Activated CD4-positive, alpha-beta T cell treated with anti-CD3 and anti-CD28 coated beads, Interleukin-2, amount 10 ng/mL, durations not matched to agents 7 days and 5 days (primary cell): ENCODE measurements at places on chromosomes 12 and 14. TPM values are rescaled to one million over a fixed set of nuclear protein-coding genes. Genes with fewer than 3 reads are reported as not detected.

The SART3 gene
- total RNA-seq = 72.6 TPM

The HOXC12 gene
- not detected for total RNA-seq

DNA sequence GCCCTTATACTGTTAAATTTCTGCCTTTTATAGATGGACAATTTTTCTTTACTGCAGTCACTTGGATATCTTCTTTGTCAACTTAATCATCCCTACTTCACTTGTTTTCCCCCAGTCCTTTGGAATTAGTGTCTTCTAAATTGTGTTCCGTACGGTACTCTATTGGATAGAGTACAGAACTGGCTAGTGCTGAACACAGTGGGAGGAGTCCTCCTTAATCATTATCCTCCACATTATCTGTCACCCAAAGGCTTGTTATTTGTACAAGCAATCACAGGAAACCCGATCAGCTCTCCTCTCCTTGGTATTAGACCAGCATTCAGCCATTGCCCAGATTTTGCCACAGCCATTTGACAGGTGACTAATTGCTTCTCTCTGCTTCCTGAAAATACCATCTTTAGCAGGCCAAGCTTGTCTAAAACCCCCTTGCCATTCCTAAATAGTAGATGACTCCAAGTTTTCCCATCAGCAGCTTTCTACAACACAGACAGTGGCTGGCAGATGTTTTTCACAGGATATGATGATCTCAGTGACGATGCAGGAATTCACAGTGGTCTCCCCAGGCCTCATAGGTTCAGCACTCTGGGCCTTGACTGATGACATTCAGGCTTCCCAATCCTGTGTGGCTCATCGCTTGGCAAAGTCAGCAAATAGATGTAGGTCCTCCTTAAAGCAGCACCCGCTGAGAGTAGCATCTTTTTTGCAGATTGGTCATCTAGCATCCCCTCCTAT is 216.0 kb upstream of the RGS6 start:
- H3K36me3 ChIP-seq = peaks cover 27% of the 10 kb centered on the region
- no peaks in the 10 kb centered on the region for H3K27me3 ChIP-seq
- no peak overlapping the region for H3K27ac ChIP-seq
- no peak for DNase-seq
- H3K4me1 ChIP-seq = peaks cover 14% of the 10 kb centered on the region

- H3K4me3 ChIP-seq = peak overlapping the region; percentile 100
- H3K36me3 ChIP-seq = peaks cover 37% of the 10 kb centered on the region
- H3K4me1 ChIP-seq = peaks cover 32% of the 10 kb centered on the region
- peak; percentile 26 for DNase-seq
- H3K27me3 ChIP-seq = peaks cover 2% of the 10 kb centered on the region
These were observed 707 bp downstream of the G2E3 start for GRCh38 chr14:30559638-30560091.

- DNase-seq = peak; percentile 87
- H3K27ac ChIP-seq = peak overlapping the region; percentile 95
- no peaks in the 10 kb centered on the region for H3K27me3 ChIP-seq
- peak overlapping the region; percentile 63 for H3K4me3 ChIP-seq
- peaks cover 68% of the 10 kb centered on the region for H3K4me1 ChIP-seq
- peaks cover 31% of the 10 kb centered on the region for H3K36me3 ChIP-seq
These were observed 340.1 kb downstream of the BCL11B start for GRCh38 chr14:98931911-98932310.

GRCh38 chr14:101226603-101227425 is 323.3 kb upstream of the RTL1 start:
- H3K4me3 ChIP-seq = no peak overlapping the region
- H3K36me3 ChIP-seq = no peaks in the 10 kb centered on the region
- no peak overlapping the region for H3K27ac ChIP-seq
- DNase-seq = no peak
- H3K27me3 ChIP-seq = no peaks in the 10 kb centered on the region
- no peaks in the 10 kb centered on the region for H3K4me1 ChIP-seq

GRCh38 chr14:20438664-20439063 is 2.7 kb upstream of the KLHL33 start:
- H3K36me3 ChIP-seq = peaks cover 6% of the 10 kb centered on the region
- H3K27ac ChIP-seq = no peak overlapping the region

- no peaks in the 10 kb centered on the region for H3K36me3 ChIP-seq
- H3K4me1 ChIP-seq = peaks cover 9% of the 10 kb centered on the region
- peaks cover 47% of the 10 kb centered on the region for H3K27me3 ChIP-seq
- peak within 1 kb of the TSS; percentile 60 for H3K4me3 ChIP-seq
- H3K27ac ChIP-seq = no peak within 1 kb of the TSS
These were observed at the start of gene PKP2 for GRCh38 chr12:32896432-32897280. Gene PKP2, minus strand, starts transcription at chr12:32896777. Its CDS starts 46 bp downstream, at chr12:32896731.

DNA sequence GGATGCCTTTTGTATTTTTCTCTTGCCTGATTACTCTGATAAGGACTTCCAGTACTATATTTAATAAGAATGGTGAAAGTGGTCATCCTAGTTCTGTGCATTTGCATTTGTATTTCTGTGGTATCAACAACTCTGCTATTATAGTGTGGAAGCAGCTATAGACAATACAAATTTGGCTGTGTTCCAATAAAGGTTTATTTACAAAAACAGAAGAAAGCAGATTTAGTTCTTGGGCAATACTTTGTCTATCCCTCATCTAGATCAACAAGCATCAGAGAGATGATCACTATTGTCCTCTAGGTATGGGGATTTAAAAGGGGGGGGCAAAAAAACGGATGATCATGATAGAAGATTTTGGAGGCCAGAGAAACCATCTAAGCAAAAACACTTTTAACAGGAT is 19.1 kb upstream of the BTG1 start:
- H3K4me1 ChIP-seq = peaks cover 8% of the 10 kb centered on the region
- no peaks in the 10 kb centered on the region for H3K27me3 ChIP-seq
- H3K4me3 ChIP-seq = no peak overlapping the region
- H3K36me3 ChIP-seq = peaks cover 4% of the 10 kb centered on the region

DNA sequence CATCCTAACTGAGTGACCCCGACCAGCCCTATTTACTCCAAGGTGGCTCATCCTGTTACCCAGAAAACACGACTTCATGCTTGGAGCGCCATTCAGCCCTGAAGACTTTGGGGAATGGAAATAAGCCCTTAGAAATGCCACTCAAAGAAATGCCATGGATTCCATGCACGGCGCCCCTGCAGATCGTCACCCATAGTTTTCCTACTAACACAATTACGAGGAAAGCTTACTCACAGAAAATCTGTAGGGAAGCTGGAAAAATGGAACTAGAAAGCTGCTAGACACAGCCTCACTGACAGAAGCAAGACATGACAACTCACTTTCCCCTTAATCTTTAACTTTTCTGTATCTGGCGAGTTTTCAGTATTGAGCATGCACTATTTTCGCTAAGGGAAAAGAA is 19.5 kb downstream of the NUAK1 start:
- H3K27ac ChIP-seq = no peak overlapping the region
- H3K27me3 ChIP-seq = peaks cover 7% of the 10 kb centered on the region
- H3K36me3 ChIP-seq = no peaks in the 10 kb centered on the region
- no peaks in the 10 kb centered on the region for H3K4me1 ChIP-seq

DNA sequence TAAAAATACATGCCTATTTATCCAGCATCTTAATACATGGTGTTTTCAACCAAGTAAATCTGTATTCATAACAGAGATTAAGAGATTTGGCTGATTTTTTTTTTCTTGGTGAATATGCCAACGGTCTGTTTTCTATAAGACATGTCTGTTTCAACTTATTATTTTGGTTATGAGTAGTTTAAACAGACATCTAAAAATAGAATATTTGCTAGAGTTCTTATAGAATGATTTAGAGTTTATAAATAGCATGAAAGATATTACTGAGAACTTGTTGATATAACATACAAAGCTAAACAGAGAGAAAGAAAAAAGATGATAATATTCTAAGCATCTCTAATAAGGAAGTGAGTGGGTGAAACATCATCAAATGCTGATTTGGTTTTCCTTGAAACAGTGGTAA is 199.9 kb downstream of the CCDC91 start:
- no peak for DNase-seq
- no peak overlapping the region for H3K27ac ChIP-seq
- H3K27me3 ChIP-seq = no peaks in the 10 kb centered on the region
- H3K36me3 ChIP-seq = peaks cover 20% of the 10 kb centered on the region
- no peaks in the 10 kb centered on the region for H3K4me1 ChIP-seq

The PLA2G1B gene
- not detected for total RNA-seq

DNA sequence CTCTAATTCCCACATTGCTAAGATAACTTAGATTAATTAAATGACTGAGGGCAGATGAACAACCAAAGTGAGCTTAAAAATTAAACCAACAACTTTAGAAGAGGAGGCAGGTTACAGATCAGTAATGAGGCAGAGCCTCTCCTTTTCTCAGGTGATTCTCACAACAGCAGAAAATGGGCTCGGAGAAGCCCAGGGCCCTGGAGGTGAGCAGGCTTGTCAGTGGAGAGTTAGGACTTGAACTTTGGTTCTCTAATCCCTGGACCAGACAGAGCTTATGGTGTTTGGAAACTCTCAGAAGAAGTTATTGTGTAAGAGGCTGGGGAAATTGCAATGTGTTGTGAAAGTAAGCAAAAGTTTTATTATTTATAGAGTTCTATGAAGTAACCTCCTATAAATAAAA is 2.8 kb downstream of the TRHDE start:
- no peaks in the 10 kb centered on the region for H3K36me3 ChIP-seq
- DNase-seq = no peak
- H3K4me1 ChIP-seq = peaks cover 6% of the 10 kb centered on the region
- no peak overlapping the region for H3K4me3 ChIP-seq
- H3K27me3 ChIP-seq = peaks cover 38% of the 10 kb centered on the region

GRCh38 chr14:56741325-56741724 is 69.0 kb downstream of the OTX2 start:
- H3K27ac ChIP-seq = no peak overlapping the region
- H3K4me1 ChIP-seq = no peaks in the 10 kb centered on the region
- H3K27me3 ChIP-seq = no peaks in the 10 kb centered on the region
- H3K36me3 ChIP-seq = no peaks in the 10 kb centered on the region

The KIF26A gene
- total RNA-seq = 0.50 TPM

The SCN8A gene
- 0.67 TPM for total RNA-seq
